ENCODE measurements at places on chromosomes 7 and 10. TPM values are rescaled to one million over a fixed set of nuclear protein-coding genes. Genes with fewer than 3 reads are reported as not detected.

DNA sequence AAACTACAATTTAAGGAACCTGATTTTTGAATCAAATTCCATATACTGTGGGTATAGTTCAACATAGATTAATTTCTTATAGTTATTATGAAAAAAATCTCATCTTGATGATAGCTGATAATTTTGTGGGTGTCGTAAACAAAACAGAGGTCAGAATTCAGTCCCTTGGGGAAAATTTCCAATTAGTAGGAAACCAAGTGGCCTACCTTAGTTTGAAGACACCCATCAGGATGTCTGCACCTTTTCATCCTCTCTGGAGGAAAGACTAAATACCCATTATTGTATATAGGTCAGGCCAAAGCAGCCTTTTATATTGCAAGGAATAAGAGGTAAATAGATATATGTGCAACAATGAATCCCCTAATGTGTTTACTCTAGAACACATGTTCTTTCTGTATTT lies 6.4 kb downstream of the IKZF1 start:
- DNase-seq, result no peak

DNA sequence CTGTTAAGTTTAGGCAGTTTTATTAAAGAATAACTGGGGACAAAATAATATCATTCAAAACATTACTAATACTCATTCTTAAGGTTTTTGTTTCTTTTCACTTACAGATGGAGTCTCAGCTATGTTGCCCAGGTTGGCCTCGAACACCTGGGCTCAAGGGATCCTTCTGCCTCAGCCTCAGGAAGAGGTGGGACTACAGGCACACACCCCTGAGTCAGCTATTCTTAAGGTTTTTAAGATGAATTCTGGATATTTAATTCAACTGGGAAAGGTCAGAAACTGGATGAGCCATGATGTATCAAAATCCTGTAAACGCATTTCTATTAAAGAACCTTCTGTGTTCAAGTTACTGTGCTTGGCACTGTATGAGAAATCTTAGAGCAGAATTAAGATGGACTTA lies 3.5 kb downstream of the OAT start:
- no peak for DNase-seq

- no peak for DNase-seq
Measured at GRCh38 chr7:30589111-30589510, 5.6 kb upstream of the GARS1 start.

- no peak for DNase-seq
Measured at GRCh38 chr7:65342723-65343629, 30.7 kb upstream of the ZNF92 start.

- peak; percentile 90 for DNase-seq
Measured at GRCh38 chr7:106625678-106626301, 35.2 kb downstream of the CCDC71L start.

DNA sequence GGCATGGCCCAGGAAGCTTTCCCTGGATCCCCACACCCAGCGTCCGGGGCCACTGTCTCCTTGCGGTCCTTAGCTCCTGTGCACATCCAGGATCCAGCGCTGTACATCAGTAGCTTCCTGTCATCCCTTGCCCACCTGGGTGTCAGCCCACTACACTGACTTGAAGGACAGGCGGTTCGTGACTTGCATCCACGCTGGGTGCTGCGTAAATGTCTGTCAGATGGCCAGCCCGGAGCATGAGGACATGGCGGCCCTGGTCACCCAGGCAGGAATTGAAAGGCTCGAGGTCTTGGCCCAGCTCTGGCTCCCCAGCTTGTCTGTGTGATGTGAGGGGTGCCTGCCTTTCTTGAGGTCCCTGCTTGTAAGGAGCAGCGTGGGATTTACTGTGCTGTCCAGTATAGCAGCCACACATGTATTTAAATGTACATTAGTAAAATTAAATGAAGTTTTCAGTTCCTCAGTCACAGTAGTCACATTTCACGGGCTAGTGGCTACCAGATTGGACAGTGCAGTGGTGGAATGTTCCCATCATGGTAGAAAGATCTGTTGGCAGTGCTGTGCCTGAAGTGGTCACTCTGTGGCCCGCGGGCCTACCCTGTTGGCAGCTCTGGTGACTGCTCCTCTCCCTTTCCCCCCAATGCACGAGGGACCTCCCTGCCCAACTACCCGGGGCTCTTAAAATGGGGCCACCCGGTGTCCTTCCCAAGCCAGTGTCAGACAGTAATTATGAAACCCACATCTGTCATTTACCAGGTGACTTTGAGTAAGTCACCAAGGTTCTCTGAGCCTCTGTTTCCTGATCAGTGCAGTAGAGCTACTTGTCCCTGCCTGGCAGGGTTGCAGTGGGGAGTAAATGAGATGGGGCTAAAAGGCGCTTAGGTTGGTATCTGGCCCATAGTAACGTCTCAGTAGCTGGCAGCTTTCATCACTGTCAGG lies 97.8 kb upstream of the PPIF start:
- no peak for DNase-seq

- no peak for DNase-seq
Measured at GRCh38 chr10:124722798-124723783, 21.1 kb downstream of the FAM53B start.

- no peak for DNase-seq
Measured at GRCh38 chr7:125573126-125573525, 643.5 kb upstream of the POT1 start.

DNA sequence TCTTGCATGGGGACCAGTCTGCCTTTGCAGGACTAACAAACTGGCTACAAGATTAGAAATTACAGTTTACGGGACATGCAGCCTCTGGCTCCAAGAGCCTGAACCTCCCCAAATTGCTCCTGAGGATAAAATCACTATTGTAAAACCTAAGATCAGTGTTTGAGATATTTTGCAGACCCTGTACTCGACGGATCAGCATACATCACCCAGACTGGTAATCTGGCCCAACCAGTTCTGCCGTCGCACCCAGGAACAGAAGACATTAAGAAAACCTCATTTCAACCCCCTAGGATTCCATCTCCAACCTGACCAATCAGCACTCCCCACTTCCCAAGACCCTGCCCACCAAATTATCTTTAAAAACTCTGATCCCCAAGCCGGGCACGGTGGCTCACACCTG lies 27.1 kb upstream of the DNMBP start:
- no peak for DNase-seq

DNA sequence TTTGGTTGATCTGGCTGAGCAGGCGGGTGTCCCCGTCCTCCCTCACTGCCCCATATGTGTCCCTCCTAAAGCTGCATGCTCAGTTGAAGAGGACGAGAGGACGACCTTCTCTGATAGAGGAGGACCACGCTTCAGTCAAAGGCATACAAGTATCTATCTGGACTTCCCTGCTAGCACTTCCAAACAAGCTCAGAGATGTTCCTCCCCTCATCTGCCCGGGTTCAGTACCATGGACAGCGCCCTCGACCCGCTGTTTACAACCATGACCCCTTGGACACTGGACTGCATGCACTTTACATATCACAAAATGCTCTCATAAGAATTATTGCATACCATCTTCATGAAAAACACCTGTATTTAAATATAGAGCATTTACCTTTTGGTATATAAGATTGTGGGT lies 26.9 kb upstream of the TRIM56 start:
- DNase-seq, result peak; percentile 67

GRCh38 chr10:83274088-83274487 lies 865.2 kb upstream of the GHITM start:
- DNase-seq, result no peak

- DNase-seq, result no peak
Measured at GRCh38 chr7:149586646-149587645, 89.3 kb upstream of the ZNF746 start.

- DNase-seq, result no peak
Measured at GRCh38 chr10:132590094-132590751, 52.6 kb downstream of the INPP5A start.

DNA sequence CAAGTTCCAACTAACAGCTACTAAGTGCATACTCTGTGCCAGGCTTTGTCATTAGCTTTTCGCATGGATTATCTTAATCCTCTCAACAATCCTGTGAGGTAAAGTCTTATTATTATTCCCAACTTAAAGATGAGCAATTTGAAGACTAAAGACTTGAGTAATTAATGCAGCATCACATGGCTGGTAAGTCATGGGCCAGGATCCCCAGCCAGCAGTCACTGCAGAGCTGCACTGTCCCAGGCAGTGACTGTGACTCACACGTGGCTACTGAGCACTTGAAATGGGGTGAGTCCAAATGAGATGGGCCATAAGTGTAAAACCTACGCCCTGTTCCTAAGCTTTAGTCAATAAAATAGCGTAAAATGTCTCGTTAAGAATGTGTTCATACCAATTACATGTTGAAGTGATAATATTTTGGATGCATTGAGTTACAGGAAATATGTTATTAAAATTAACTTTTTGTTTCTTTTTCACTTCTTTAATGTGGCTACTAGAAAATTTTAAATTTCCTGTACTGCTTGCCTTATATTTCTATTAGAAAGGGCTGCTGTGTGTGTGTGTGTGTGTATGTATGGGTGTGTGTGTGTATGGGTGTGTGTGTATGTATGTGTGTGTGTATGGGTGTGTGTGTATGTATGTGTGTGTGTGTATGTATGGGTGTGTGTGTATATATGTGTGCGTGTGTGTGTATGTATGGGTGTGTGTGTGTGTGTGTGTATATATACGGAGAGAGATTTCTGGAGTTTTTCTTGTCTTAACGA lies 756.3 kb downstream of the AUTS2 start:
- DNase-seq, result no peak

DNA sequence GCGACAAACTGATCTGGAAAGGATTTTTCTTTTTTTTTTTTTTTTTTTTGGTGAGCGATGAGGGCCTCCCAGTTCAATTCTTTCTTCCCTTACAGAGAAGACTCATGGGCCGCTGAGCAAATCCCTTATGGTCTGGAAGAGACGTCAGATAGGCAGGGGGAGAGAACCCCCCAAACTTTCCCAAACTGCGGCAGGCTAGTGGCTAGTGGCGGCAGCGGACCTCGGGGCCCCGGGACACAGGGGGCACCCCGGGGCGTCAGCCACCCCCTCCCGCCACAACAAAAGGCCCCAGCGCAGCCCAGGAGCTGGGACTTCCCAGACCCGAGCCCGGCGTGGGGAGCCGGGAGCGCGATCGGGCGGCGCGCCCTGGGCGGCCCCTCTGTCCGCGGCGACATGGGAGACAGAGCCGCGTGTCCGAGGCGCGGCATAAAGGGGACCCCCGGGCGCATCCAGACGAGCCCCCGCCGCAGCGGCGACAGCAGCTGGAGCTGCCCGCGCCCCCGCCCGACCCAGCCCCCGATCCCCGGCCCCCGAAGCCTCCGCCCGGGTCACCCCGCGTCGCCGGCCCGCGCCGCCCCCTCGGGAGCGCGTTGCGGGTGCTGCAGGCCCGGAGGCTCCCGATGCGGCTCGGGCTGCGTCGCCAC lies 755 bp downstream of the FAM171A1 start:
- DNase-seq, result no peak

DNA sequence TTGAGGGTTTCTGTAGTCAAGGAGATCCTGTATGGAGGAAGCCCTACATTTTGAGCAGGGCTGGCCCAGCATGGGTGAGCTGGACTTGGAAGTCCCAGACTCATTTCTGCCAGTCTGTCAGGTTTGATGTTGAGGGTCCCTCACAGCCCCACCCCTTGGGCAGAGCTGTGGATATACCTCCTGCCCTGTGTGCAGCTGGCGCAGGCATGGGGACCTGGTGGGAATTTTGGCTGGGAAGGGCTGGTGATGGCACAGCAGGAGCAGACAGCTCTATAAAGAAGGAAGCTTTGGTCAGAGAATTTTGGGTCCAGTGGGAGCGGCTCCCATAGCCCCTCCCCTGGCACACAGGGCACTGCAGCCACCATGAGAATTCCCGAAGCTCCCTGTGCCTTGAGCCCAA lies 482.6 kb downstream of the RPS24 start:
- no peak for DNase-seq

- DNase-seq, result no peak
Measured at GRCh38 chr10:51063166-51063565, 11.1 kb upstream of the PRKG1 start.

GRCh38 chr10:29098423-29098822 lies 190.4 kb upstream of the LYZL1 start:
- no peak for DNase-seq

Gene AKR1B15
- total RNA-seq, result not detected

Gene ECHDC3
- total RNA-seq, result 16.7 TPM

Gene DPYSL4
- total RNA-seq, result 5.6 TPM

Gene AOC1
- total RNA-seq, result not detected

Gene DYDC1
- total RNA-seq, result not detected

Gene MLXIPL
- not detected for total RNA-seq

Gene HPSE2
- total RNA-seq, result not detected

Gene MGAM2
- total RNA-seq, result not detected
